Activated T-helper 1 cell treated with anti-CD3 and anti-CD28 coated beads, Interleukin-2, amount 50 U/mL, for 16 hours (primary cell): ENCODE measurements at places on chromosomes 13 and 19.

- no peak for DNase-seq
Measured at GRCh38 chr13:106484537-106485193, 50.8 kb downstream of the EFNB2 start.

GRCh38 chr19:41702171-41702651, 6.2 kb upstream of the CEACAM5 start:
- no peak for DNase-seq

DNA sequence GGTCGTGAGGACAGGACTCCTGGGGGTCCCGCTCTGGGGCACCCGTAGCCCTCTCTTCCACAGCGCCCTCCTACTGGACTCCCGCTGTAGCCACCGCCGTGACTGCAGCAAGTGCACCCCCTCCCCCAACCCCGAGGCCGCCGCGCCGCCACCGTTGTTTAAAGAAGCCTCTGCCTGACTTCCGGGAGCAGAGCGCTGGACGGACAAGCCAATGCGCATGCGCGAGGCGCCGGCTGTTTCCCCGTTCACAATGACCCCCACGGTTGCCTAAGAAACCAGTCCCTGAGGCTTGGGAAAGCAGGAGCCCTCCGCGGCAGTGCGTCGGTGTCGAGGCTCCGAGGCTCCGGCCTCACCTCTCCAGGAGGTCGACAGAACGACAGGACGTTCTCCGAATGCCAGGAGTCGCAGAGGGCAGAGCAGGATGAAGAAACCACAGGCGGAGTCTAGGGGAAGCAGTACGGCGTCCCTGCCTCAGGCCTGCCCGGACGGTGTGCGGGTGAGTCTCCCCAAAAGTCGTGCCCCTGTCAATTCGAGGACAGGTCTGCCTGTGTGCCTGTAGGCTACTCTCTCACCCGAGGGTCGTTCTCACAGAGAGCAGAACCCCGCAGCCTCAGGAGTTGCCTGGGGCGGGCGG, 70.5 kb upstream of the ZNF420 start:
- peak; percentile 3 for DNase-seq

GRCh38 chr19:29526730-29527499, 1.1 kb downstream of the VSTM2B start:
- DNase-seq, result no peak

DNA sequence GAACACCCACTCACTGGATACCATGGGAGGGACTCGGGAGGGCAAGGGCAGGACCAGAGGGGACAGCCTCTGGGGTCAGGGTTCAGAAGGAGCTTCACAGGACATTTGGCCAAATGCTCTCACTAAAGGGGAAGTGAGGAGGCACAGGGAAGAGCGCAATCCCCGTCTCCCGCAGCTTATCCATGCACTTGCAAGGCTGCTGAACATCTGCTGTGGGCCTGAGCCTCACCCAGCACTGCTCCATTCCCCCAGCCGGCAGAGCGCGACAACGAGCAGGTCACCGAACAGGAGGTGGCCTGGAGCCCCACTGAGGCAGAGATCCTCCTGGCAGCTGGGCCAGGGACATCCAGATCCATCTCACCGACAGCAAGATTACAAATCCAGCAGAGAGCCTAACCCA, 23.3 kb downstream of the ELAVL1 start:
- DNase-seq, result no peak

GRCh38 chr19:51743405-51743804, 8.3 kb downstream of the FPR1 start:
- DNase-seq, result no peak

- DNase-seq, result no peak
Measured at GRCh38 chr13:60990032-60990733, 425.5 kb downstream of the PCDH20 start.
